ENCODE measurements at places on chromosomes 3 and 15.
A peak's percentile ranks its signal among the peaks of the same experiment; 100 is the strongest.

GRCh38 chr3:156151824-156152428, 31.5 kb downstream of the KCNAB1 start:
- DNase-seq = peak; percentile 26

DNA sequence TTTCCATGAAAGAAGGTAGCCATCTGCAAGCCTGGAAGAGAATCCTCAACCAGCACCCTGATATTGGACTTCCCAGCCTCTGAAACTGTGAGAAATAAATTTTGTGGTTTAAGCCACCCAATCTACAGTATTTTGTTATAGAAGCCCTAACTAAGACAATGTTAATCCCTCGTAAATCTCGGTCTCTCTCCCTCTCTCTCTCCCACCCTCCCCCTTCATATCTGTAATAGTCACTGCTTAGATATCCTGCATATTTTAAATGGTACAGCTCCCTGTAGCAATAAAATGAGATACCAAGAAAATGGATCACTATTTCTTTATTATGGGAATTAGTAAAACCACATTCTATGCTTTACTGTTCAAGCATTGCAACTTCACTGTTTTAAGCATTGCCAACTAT, 21.0 kb upstream of the FAM174B start:
- DNase-seq = no peak

DNA sequence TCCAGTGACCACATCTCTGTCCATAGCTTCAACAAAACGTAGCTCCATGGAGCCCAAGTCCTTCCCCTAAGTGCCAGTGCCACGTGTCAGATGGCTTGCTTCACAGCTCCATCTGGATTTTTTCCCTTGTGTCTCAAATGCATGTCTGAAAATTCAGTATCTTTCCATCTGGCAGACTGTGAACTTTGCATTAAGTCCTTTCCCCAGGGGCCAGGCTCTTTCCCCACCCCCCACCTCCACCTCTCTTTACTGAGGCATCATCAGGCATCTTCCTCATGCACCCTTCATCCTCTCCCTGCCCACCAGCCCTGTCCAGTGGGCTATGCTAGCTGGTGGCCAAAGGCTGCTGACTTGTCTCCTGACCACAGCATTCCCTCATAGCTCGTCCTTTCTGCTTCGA, 53.7 kb downstream of the PDIA5 start:
- no peak for DNase-seq

GRCh38 chr3:78048698-78049097, 1008.8 kb downstream of the ROBO2 start:
- no peak for DNase-seq

- no peak for DNase-seq
These were observed 45.7 kb upstream of the ADGRG7 start for GRCh38 chr3:100563652-100564211.

GRCh38 chr3:101676216-101676764, 642 bp downstream of the ZBTB11 start:
- DNase-seq = peak; percentile 92

DNA sequence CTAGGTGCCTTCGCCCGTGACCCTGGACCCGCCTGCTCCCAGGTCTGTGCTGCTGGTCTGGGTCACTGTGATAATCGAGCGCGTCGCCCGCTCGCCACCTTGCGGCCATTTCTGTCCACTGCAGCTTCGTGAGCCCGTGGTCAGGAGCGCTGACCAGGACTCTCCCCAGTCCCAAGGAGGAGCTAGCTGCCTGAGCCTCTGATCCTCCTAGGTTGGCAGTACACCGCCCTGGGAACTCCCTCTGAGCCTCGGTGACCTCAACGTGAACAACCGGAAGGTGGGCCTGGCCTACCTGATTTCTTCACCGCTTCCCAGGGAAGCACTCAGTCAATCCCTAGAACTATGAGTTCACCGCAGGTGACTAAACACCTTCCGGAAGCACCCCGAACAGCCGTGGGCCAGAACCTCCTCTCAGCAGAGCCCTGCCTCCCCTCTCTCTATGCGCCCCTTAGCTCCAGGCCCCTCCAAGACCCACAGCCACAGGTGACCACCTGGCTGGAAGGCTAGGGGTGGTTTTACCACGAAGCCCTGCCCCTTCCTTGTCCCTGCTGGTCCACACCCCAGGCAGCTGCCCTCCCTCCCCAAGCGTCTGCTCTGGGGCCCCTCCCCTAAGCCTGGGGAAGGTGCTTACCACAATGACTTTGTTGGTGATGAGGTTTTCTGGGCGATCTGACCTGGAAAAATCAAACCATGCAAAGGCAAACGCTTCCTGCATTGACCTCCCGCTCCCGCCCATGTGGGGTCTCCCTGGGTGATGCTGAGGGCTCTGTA, 9.7 kb downstream of the PLA2G4D start:
- DNase-seq = no peak

DNA sequence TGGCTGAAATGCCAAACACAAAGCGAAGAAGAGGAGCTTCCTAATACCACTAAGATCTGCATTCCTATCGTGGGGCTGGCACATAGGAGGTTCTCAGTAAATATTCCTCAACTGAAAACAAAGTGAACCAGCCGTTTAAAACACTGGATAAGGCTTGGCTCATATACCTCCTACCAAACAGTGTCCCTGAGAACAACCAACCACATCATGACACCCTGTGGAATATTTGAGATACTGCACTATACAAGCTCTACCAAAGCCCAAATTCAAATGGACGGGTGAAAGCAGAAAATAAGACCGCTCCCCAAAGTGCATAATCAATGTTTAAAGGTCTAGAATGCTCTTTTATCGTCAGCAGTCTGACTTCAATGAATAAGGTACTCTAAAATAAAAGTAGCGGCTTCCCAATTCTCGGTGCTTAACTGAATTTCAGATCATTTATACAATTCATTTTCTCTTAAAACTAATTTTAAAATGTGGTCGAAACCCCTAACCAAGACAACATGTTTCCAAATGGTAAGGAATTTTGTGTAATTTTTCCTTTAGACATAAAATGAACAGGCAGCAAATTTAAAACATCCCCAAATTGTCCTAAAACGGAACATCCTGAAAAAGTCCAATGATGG, 425.8 kb downstream of the ERC2 start:
- DNase-seq = no peak

DNA sequence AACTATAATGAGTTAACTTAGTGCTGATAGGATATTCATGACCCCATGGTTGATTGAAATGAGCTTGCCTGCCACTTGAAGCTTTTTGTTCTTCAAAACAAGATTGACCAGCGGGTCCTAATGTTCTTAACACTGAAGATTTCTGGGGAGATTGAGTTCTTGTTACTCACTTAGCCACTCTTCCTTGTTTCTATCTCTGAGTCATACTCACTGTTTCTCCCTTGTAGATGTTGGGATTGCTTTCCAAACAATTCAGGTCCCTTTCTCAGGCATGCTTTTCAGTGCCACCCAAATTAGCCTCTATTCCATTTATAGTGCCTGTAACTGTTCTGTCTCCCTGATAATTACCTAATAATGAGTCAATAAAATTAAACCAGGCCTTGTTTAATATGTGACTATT, 517.0 kb downstream of the SQOR start:
- no peak for DNase-seq

DNA sequence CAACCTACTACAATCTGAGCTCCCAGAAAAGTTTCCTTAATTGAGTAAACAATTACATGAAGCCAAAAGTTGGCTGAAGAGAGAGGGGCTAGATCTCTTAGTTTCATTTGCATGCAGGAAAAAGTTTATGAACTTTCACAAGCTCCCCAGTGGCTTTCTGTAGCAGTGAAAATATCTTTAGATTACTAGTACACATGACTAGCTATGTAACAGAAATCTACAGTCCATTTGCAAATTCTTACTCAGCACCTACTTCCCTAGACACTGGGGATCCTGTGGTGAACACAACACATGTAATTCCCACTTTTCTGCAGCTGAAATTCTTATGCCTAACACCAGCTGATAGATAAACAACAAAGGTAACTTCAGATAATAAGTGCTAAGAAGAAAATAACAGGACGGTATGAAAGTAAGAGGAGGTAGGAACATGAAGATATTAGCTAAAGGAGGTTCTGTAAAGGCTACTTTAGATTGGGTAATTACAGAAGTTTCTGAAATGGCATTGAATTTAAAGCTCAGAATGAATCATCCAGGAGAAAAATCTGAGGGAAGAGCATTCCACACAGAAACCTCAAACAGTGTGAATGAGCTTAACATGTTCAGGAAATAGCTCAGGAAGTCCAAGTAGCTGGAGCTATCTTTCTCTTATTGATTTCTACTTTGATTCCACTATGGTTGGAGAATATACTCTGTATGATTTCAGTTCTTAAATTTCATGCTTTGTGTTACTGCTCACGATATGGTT, 204.8 kb downstream of the MAGI1 start:
- DNase-seq = no peak

DNA sequence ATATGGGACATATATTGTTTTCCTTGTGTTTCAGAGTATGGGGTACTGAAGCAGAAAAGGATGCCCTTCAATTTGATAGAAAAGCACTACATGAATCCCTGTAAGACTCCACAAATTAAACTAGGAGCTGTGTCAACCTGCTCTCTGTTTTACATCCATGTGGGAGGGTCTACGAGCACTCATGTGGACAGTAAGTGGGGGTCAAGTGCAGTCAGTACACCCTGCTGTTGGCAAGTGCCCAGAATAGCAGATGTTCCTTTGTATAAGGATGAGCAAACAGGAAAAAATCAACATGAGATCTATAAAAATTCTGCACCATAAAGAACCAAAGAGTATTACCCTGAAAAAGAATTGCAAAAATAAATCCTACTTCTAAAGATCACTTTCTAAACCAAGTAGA, 659.9 kb downstream of the SI start:
- DNase-seq = no peak
